MG63 (cell line): ENCODE measurements at places on chromosomes 1 and 21. TPM values are rescaled to one million over a fixed set of nuclear protein-coding genes. Genes with fewer than 3 reads are reported as not detected.

DNA sequence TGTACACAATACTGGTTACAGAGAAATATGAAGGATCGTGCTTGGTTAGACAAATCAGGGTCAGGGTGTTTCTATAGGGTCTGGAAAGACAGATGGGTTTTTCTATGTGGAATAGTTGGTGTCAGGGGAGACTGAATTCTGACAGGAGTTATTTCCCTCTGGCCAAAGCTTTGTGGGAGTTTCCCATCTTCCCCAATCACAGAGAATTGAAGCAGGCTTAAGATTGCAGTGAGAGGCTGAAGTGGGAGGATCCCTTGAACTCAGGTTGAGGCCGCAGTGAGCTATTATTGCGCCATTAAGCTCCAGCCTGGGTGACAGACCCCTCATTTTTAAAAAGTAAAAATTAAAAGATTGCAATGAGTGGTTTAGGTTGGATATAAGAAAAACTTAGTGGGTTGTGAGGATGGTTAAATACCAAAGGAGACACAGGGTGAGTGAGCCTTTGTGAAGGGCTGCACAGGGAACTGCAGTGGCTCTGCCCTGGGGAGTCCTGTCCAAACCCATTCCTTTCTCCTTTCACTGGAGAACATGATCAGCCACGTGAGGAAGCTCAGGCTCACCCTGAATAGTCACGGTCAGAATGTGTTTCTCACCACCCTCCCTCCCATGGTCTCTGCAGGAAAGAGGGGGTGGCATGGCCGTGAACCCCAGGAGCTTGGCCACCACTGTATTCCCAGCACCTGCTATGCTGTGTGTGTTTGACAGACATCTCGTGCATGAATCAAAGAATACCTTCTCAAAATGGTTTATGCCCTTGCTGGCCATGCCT is 101.2 kb downstream of the INTS7 start:
- no peak for DNase-seq

- no peak for DNase-seq
Measured at GRCh38 chr1:97721221-97721620, 199.6 kb downstream of the DPYD start.

HAPLN2 gene
- not detected in 2 replicates for total RNA-seq

SH2D5 gene
- 1.7 and 2.4 TPM in 2 replicates for total RNA-seq

LCE2C gene
- not detected in 2 replicates for total RNA-seq

CHODL gene
- total RNA-seq: 7.6 and 8.3 TPM in 2 replicates

DMBX1 gene
- not detected in 2 replicates for total RNA-seq

KCNN3 gene
- 1.6 TPM in 1 of 2 replicates, not detected in the other for total RNA-seq

KCNE2 gene
- total RNA-seq: not detected in 2 replicates

LCE1A gene
- not detected in 2 replicates for total RNA-seq
